ENCODE measurements at places on chromosomes 3 and 15.

DNA sequence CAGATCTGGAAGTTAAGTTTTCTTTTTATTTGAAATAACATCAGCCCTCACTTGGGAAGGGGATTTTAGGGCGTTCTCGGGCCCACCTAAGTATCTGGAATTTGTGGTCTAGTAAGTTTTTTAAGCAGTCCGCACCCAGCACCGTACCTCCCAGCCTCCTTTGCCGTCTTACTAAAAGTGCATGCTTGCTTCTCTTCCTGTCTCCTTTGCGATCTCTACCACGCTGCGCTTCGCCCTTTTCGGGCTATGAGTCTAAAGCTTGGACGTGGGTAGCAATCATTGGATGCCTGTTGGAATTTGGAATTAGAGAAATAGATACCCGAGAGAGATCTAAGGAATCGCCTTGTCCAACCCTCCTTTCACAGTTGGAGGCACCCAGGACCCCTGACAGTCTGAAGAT lies 1.1 kb downstream of the THSD4 start:
- DNase-seq: no peak

DNA sequence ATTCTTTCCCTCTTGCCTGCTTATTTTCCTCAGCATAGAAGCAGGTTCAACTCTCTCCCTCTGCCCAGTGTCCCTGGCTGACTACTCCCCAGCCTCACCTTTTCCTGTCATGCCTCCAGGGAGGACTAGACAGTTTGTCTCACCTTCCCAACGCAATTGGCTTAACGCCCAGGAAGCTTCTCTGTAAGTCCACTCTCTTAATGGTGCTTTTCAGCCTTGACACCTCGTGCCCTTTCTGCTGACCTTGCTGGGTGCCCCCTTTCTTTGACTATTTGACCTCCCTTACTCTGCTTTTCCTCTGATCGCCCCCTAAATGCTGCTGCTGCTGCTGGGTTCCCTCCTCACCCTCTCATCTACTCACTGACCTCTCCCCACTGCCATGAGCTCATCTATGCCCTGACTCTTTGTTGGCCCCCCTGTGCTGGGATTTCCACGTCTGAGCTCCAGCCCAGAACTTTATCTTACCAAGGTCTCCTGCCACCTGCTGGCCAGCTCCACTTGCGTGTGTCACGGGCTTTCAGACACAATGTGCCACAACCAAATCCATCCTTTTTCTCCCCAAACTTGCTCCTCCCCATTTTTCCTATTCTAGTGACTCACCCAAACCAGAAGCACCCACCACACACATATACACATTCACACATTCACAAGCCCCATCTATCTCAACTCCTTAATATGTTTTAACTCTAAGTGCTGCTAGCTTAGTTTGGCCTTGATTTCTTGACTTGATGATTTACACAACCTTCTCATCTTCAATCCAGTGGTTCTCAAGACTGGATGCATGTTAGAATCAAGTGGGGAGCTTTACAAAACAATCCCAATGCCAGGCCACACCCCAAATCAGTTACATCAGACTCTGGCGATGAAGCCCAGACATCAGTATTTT lies 16.6 kb downstream of the EPB42 start:
- DNase-seq: no peak

- DNase-seq: no peak
These were observed 54.6 kb downstream of the UMPS start for GRCh38 chr3:124784686-124785382.

GRCh38 chr3:50324351-50325112 lies 2.0 kb upstream of the HYAL2 start:
- no peak for DNase-seq

GRCh38 chr3:50246517-50246954 lies 10.5 kb downstream of the GNAI2 start:
- no peak for DNase-seq

DNA sequence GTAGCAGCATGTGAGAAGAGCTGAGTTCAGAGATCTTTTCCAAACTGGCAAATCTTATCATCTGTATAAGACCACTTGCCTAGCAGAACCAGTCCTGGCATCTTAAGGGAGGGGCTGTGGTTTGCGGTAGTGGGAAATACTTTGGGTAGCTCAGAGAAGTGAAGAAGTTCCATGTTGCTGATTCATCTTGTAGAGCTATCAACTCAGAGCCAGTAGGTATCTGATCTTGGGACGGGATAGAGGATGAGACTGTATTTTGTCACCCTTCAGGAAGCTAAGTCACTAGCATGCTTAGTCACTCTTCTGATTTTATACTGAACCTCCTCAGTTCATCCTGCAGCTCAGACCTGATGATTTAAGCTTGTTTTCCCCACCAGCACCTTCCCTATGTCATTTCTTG lies 211.4 kb downstream of the NR1D2 start:
- no peak for DNase-seq

DNA sequence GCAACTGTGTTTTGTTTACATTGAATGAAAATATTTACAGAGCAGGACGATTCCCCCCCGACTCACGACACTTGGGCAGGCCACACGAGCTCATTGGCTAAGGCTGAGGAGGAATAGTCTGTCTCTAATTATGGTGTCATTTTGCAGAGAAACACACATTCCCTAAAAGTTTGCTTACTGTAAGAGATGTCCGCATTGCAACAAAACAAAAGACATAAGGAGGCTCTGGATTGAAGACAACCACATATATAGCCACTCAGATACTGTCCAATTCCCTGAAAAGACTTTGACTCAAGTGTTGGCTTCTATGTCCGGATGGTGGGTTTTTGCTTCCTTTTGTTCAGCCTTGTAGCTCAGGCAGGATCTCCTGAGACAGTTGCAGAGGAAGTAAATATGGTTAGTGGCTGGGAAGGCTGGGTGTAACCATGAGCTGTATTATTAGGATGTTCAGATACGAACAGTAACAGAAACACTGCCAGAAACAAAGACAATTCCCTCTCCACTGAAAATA lies 170.4 kb downstream of the KLHL25 start:
- DNase-seq: no peak

- no peak for DNase-seq
These were observed 20.1 kb downstream of the SLC12A8 start for GRCh38 chr3:125192190-125193035.

- DNase-seq: no peak
These were observed 84.6 kb downstream of the HCN4 start for GRCh38 chr15:73284090-73284716.

- DNase-seq: no peak
These were observed 26.0 kb upstream of the GNB5 start for GRCh38 chr15:52217186-52217585.

DNA sequence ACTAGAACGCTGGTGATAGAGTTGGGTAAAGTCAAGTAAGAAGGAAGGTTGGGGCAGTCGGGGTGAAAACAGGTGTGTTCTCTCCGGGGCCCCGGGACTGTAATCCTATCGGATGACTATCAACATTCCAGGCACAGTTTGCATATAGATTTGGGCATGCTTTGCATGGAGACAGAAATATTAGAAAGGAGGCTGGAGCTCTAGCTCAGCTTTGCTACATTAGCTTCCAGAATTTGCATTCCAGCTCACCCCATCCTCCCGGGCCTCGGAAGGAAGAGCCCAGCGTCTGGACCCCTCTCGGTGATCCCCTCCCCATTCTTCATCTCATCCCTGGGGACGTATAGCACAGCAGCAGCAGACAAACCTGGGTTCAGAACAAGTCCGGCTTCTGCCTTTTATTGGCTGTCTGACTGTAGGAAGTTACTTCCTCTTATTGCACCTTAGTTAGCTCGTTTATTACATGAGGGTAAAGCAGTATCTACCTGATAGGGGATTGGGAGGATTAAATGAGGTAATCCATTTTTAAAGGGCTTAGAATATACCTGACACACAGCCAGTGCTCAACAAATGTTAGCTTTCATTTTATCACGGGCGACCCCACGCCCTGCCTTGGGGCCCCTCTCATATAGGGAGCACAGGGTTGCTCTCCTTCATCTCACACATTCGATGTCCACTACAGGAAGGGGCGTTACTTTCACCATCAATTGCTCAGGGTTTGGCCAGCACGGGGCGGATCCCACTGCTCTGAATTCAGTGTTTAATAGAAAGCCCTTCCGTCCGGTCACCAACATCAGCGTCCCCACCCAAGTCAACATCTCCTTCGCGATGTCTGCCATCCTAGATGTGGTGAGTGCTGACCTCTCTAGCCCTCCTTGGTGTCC lies 3.2 kb downstream of the HTR3E start:
- no peak for DNase-seq

- no peak for DNase-seq
These were observed 38.8 kb upstream of the SLC25A36 start for GRCh38 chr3:140902791-140903190.

GRCh38 chr3:131843174-131843573 lies 191.6 kb downstream of the CPNE4 start:
- DNase-seq: no peak

GRCh38 chr15:64429448-64429847 lies 30.9 kb upstream of the ZNF609 start:
- no peak for DNase-seq

All from left forelimb (tissue), 1 donor.